ENCODE measurements at places on chromosomes 5 and 9.

- DNase-seq = no peak
Measured at GRCh38 chr5:40490464-40491111, 189.1 kb upstream of the PTGER4 start.

DNA sequence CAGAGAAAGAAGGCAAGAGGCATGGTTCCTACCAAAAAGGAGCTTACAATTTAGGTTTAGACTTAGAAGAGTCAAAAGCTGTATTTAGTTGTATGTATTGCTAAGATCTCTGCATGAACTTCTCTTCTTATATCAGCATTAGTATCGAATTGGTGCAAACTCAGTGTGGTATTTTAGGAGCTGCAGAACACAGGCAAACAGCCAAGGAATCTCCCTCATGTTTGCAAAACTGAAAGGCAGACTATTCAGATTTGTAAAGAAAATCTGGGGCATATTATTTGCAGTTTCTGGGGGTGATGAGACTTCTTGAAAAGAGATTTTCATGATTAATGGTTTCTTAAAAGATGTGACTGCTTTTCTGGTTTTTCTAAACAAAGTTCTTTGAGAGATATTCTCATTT lies 252.7 kb downstream of the CEMIP2 start:
- no peak for DNase-seq

- no peak for DNase-seq
Measured at GRCh38 chr9:87122947-87123685, 175.8 kb upstream of the GAS1 start.

- peak; percentile 6 for DNase-seq
Measured at GRCh38 chr5:141878186-141878710, at the start of gene PCDH1. Gene PCDH1, minus strand, starts transcription at chr5:141878410. Its CDS starts 148 bp downstream, at chr5:141878262.

DNA sequence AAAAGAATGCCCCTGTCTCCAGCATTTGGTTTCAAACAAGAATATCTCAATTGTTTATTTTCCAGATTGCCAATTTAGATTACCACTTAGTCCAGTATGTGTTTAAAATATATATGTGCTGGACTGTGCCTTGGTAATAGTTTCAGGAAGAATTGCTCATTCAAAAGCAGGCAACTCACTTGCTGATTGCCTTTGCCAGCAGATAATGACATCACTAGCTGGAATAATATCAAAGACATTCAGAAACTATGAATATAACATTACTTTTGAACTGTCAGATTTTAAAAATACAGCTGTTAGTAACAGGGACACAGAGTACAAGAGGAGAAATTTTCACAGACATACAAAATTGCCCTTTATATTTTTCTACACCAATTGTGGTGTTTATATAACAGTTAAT lies 96.0 kb upstream of the ITGA2 start:
- no peak for DNase-seq
